Stimulated activated CD4-positive, alpha-beta T cell treated with anti-CD3 and anti-CD28 coated beads, Interleukin-4, amount 100 ng/mL, for 4 hours (primary cell): ENCODE measurements at places on chromosomes 4 and X.

DNA sequence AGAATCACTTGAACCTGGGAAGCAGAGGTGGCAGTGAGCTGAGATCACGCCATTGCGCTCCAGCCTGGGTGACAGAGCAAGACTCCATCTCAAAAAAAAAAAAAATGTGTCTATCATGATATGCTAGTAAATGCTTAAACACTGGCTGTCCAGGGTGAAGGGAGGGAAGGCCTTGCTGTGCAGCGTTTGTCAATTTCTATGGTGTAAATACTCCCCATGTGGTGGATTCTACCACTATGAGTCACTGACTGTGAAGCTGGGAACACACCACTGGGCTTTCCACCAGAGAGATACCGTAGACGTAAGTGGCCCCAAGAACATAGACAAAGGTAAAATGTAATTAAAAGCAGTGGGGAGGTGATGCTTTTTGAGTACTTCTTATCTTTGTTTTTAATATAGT, 51.3 kb upstream of the LEF1 start:
- no peak for DNase-seq

DNA sequence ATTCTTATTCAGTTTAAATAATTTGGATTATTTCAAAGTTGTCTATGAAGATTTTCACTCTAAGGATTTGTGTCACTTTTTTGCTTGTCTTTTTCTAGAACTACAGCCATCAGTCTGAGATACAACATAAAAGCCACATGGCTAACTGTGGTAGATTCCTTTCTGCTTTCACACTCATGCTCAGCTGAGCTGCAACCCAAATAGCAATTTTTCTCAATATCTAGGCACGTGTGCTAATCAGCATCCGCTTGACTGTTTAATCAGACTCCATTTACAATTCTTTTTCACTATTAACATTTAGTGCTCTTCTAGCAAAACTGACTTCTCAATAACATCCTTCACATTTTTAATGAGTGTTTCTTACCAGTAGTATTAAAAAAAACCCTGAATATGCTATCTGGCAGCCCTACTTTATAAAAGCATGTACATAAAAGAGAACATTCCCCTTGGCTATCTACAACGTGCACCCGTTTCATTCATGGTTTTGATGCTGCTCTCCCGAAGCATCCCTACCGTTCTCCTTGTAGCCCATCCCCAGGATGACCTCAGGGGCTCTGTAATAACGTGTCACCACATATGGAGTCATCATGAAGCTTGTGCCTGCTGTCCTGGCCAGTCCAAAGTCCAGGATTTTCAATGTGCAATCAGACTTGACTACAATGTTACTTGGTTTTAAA, 259.2 kb downstream of the MAPK10 start:
- no peak for DNase-seq

- no peak for DNase-seq
Measured at GRCh38 chr4:141609243-141609642, 27.1 kb upstream of the IL15 start.

DNA sequence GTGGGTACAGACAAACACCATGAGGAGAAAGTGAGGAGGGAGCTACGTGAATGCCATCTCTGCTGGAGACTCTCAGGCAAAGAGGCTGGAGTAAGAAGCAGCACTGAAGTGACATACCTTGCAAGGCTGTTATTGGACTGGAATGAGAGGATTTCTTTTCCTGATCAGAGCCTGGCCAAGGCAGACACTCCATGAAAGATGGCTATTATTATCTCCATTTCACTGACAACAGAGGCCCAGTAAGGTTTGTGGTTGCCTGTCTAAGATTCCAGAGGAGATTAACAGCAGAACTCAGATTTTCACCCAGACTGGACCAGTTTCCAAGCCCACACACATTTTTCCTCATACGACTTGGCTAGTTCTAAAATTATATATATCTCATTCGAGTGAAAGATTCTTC, 162.0 kb upstream of the EOLA2 start:
- no peak for DNase-seq

GRCh38 chrX:25084446-25084845, 68.7 kb upstream of the ARX start:
- DNase-seq: no peak

GRCh38 chrX:111896148-111896547, 20.2 kb downstream of the TRPC5OS start:
- no peak for DNase-seq

- DNase-seq: no peak
Measured at GRCh38 chr4:78734441-78735162, 41.5 kb upstream of the BMP2K start.

DNA sequence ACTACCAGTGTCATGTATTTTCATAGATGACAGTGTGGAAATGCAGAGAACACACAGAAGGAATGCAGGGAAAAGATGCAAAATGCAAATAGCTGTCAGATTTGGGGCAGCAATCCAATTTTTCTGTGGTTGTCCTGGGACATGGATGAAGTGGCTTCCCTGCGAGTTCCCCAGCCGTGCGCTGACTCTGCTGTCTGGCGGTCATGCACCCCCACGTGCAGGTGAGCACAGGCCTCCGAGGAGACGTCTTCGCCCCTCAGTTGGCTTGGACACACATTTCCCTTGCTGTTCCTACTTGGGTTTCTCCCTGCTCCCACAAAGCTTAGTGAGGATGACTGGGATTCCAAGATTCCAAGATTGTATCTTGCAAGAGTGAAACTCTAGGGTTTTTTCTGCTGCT, 24.4 kb downstream of the BLOC1S4 start:
- no peak for DNase-seq

- no peak for DNase-seq
Measured at GRCh38 chr4:76680952-76681351, 217.0 kb downstream of the SOWAHB start.

DNA sequence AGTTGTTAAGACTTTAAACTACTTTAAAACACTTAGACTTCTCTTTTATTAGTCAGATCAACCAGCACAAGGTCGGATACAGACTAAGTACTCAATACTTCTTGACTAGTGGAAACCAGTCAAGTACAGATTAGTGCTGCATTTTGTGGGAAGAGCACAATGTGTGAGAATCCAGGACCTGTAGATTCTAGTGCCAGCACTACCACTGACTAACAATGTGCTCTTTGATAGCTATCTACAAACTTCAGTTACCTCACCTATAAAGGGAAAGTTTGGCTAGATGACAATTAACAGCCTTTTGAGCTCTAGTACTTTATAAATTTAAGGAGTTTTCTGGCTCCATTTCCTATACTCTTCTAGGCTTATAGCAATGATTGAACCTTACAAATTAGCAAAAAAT, 181.5 kb downstream of the SLC4A4 start:
- no peak for DNase-seq

DNA sequence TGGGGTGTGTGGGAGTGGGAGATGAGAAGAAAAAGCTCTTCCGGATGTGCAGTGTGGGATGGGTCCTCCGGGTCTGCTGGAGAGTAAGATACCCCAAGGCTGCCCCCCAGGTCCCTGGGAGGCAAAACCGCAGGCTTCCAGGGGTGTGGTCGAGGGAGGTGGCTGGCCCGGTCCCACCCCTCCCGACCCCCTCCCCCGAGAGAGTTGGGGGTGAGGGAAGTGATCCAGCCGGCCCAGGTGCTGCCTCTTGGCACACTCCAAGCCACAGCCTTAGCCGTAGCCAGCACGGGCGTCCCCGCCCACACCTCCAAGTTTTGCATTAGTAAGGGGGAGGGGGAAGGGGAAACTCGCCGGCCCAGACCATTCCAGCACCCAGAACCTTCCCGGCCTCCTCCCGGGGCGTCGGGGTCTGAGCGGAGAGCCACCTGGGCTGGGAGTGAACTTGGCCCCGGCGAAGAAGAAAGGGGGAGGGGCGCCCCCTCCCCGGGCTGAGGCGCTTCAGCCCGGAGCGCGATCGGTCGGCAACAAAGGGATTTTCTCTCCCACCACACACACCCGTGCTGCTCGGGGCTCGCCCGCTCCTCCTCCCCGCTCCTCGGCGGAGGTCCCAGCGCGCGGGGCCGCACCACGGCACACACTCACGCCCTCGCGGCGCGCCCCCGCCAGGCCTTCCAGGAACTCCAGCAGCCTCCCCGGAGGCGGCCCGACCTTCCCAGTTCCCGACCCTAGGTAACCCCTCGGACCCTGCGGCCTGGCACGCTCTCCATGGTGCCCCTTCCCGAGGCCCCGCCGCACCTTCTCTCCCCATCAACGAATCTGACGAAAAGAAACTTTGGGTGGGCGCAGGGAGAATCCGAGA, 14.4 kb downstream of the BCOR start:
- no peak for DNase-seq

DNA sequence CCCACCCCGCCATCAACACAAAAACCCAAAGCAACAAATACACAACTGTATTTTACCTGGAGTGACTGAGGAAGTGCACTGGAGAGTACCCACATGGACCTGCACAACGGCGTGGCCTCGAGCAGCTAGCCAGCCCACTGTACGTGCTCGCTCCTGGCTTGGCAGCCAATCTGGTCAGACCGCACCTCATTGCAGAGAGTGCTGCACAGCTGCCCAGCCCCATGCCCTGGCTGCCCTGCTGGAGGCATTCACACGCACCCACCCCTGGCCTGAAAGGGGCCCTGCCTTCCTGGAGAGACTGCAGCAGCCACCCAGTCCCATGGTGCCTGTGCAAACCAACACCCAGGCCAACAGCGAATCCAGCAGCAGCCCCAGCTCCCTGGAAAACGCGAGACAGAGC, 116.3 kb downstream of the GALNTL6 start:
- DNase-seq: no peak

GRCh38 chr4:169975838-169976796, 50.1 kb downstream of the MFAP3L start:
- no peak for DNase-seq

GRCh38 chr4:96260064-96260682, 420.3 kb downstream of the PDHA2 start:
- no peak for DNase-seq

DNA sequence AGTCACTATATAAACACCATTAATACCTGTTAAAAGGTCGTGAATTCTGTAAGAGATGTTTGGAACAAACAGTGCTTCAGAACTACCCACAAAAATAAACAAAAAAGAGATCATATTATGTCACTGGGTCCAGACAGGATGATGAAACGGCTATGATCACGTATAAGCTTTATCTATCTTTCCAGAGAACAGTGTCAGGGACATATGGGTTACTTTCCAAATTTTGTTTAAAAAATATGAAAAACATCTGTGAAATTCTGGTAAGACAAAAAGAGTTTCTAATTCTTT, 90.0 kb downstream of the SORBS2 start:
- no peak for DNase-seq

DNA sequence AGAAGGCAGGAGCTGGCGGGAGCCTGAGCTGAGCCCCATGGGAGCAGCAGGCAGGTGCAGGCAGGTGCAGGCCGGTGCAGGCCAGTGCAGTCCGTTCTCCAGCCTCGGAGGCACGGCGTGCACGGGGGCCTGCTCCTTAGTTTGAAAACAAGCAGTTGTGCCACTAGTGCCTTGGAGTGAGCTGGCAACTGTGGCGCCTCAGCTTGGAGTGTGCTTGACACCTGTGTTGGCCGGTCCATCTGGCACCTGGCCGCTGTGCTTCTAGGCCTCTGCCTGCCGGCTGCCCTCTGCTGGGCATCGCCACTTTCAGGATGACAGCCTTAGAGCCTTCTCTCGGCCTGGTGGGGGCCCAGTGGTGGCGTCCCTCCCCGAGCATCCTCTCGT, 47.9 kb downstream of the RGS12 start:
- no peak for DNase-seq

DNA sequence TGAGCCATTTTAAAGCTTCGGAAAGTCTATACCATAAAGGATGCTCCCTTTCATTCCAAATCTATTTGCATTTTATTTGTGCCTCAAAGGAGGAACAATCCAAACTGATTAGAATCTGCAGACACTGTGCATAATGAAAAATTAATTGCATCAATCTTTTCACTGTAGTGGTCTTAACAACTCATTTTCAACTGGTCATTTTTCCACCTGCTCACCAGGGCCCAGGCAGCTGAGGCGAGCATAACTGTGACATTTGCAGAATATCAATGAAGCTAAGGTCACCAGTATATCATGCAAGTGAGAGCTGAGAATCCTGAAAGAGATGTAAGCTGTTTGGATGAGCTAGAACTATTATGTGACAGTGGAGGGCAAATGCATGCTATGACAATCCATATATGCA, 387.3 kb upstream of the TECRL start:
- DNase-seq: no peak

GRCh38 chrX:130695931-130696330, 207.1 kb downstream of the ENOX2 start:
- DNase-seq: no peak

- DNase-seq: peak; percentile 17
Measured at GRCh38 chrX:109472939-109473735, 8.7 kb downstream of the GUCY2F start.

DNA sequence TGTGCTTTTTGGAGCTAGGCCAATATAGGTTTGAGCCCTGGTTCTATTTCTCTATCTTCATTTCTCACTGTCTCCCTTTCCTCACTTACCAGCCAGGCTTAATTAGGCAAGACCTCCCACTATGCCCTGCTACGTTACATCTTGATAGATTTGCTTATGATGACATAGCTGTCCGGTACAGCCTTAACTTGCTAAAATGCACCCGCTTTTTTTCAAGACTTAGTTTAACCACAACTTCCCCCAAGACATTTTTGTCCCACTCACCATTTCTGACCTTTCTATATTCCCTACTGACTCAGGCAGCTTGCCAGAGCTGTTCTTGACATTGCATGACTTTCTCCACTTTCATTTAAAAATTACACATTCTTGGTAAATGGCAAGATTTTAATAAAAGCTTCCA, 152.6 kb downstream of the MID1 start:
- no peak for DNase-seq

- DNase-seq: no peak
Measured at GRCh38 chr4:36123906-36124305, 120.4 kb downstream of the ARAP2 start.

- no peak for DNase-seq
Measured at GRCh38 chrX:151722241-151722846, 6.5 kb downstream of the FATE1 start.

DNA sequence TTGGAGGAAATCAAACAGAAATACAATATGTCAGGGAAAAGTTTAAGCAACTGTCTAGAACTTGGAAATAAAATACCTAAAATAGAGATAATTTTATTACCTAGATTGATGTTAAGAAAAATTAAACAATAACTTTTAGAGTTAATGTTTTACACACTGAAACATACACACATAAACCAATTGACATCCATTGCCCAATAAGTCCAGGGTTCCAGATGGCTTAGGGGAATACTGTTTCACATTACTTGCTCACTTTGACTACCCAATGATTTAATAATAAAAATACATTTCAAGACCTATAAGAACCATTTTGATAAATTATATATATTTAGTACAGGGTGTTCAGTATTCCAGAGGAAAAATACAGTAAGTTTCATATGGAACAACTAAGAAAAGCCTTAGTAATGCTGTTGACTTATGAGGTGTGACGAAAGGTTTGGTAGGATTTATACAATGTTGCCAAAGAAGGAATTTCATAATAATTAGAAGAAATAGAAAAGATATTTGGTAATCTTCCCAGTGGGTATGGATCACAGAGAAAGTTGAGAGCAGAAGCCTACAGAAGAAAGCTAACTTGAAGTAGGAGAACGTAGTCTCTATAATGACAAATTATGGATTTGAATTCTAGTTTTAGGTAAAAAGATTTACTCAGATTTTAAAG, 23.0 kb upstream of the UGT2B4 start:
- DNase-seq: no peak

GRCh38 chrX:10106806-10107205, 50.0 kb upstream of the CLCN4 start:
- peak; percentile 56 for DNase-seq

GRCh38 chr4:115740806-115741205, 627.4 kb upstream of the NDST4 start:
- DNase-seq: no peak

- no peak for DNase-seq
Measured at GRCh38 chr4:70778888-70779422, 57.2 kb downstream of the RUFY3 start.

- DNase-seq: no peak
Measured at GRCh38 chrX:18146954-18147353, 73.7 kb downstream of the BEND2 start.

GRCh38 chrX:20015945-20016615, 25.2 kb upstream of the BCLAF3 start:
- no peak for DNase-seq
